ENCODE measurements at places on chromosomes 5 and 9.

- DNase-seq = no peak
These were observed 206.7 kb downstream of the ARRDC3 start for GRCh38 chr5:91176288-91177016.

- DNase-seq = no peak
These were observed 38.7 kb downstream of the APC start for GRCh38 chr5:112776301-112776856.

GRCh38 chr5:146662229-146662628 is 146.2 kb upstream of the GPR151 start:
- DNase-seq = no peak

DNA sequence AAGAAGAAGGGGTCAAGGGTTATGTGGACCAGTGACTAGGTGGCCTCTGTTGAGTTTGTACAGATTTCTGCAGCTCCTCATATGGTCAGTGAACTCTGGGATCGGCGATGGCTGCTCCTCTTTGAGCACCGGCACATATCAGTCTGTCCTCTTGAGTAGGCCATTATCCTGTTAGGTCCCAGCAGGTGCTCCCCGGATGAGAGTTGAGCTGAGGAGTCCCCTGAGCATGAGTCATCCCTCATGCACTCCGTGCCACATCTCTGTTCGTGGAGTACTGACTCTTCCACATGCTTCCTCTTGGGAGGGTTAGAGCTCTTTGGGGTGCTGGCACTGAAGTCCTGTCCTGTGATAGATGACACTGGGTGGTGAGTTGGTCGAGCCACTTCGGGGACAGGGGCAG is 143.7 kb downstream of the PTTG1 start:
- no peak for DNase-seq

- DNase-seq = no peak
These were observed 167.8 kb downstream of the TRIO start for GRCh38 chr5:14310901-14311300.

DNA sequence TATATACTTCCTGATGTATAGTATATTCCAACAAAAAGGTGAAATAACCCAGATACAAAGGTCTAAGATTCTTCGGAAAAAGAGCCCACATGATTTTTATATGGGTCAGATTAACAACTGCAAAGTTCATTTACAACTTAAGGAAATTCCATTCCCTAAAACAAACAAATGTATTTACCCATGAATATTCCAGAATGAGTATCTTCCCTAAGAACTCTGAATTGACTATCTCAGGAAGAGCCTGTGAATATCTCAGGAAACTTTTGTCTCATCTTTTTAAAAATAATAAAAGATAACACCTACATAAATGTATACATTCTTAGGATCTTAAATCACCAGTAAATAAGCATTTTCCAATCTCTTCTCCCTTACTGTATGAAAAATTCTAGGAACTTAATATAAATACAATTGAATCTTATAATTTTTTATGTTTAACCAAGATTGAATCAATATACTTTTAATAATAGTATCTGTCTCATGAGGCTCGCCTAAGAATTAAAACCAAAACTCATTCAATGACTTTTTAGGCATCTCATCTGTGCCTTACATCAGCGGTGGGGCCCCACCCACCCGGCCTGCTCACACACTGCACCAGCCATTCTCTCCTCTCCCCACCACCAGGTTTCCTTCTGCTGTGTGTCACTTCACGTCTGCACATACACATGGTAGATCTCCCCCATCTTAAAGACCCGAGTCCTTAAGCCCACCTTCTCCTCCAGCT is 78.1 kb downstream of the RAPGEF1 start:
- DNase-seq = no peak

GRCh38 chr9:4581861-4582565 is 80.1 kb upstream of the PLPP6 start:
- DNase-seq = no peak

DNA sequence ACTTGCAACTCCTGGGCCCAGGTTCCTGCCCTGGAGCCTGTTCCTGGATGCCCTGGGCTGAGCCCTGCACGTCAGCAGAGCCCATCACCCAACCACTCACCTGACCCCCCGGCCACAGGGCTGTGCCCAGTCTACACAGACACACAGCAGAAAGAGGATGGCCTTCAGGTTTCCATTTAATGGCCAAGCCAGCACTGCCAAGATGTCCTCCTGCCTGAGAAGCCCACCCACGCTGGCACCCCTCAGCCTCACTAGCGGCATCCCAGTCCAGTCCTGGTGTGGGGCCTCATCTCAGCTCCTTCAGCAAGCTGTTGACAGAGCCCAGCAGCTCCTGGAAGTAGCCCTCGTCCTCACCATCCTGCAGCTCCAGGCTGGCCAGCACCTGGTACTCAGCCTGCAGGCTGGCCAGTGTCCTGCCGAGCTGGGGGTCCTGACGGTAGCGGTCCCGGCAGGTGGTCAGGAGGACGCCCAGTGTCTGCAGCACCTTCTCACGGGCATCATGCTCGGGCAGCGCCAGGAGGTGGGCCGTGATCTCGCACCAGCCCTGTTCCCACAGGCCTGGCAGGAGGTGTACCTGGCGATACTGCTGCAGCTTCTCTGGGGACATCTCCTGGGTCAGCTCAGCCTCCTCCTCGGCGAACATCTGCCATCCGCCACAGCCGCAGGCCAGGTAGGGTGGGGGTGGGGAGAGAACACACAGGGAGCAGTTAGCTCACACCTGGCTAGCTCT is 71.9 kb upstream of the LRRTM2 start:
- DNase-seq = no peak

GRCh38 chr5:173029499-173029921 is 26.6 kb upstream of the CREBRF start:
- DNase-seq = no peak

DNA sequence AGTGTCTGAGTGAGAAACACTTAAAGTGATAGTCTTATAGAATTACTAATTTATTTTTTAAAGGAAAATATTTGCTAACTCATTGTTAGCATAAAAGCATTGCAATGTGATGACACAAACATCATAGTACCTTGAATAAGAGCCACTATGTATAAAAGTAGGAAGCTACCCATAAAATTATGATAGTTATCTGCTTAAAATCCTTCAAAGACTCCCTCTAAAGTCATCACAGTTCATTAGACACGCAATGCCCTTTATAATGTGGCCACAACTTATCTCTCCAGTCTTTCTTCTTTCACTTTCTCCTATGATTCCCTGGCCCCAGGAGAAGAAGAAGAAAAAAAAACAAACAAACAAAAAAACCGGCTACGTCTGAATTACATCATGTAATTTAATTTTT is 1144.0 kb upstream of the NUDT12 start:
- DNase-seq = no peak

DNA sequence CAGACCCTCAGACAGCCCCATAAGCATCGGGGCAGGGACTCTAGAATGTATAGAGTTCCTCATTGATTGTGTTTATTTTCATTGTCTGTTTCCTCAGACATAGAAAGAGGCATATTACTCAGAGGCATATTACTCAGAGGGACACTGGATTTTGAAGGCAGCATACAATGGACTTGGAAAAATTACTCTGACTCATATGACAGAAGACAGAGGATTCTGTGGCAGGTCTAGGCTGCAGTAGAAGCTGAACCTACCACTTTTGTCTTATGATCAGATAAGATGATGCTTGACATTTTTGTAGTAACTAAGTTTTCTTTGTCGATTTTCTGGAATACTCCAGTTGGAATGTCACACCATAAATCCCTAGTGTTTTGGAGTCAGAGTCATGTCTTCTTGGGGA is 105.2 kb downstream of the ST8SIA4 start:
- no peak for DNase-seq

- DNase-seq = no peak
These were observed 171.9 kb downstream of the MAPKAP1 start for GRCh38 chr9:125534971-125535701.

All from activated CD8-positive, alpha-beta memory T cell treated with anti-CD3 and anti-CD28 coated beads for 1 hour (primary cell).